ENCODE measurements at places on chromosomes 1 and 21. TPM values are rescaled to one million over a fixed set of nuclear protein-coding genes. Genes with fewer than 3 reads are reported as not detected.

OR6K3 gene
- total RNA-seq: not detected

E2F2 gene
- total RNA-seq: 6.2 TPM

SELE gene
- 9.9 TPM for total RNA-seq

ANKRD34A gene
- 0.51 TPM for total RNA-seq

DUSP23 gene
- total RNA-seq: 24.3 TPM

DNASE2B gene
- total RNA-seq: 2.1 TPM

CTSS gene
- 17.6 TPM for total RNA-seq

PTPN14 gene
- 36.1 TPM for total RNA-seq

DNA sequence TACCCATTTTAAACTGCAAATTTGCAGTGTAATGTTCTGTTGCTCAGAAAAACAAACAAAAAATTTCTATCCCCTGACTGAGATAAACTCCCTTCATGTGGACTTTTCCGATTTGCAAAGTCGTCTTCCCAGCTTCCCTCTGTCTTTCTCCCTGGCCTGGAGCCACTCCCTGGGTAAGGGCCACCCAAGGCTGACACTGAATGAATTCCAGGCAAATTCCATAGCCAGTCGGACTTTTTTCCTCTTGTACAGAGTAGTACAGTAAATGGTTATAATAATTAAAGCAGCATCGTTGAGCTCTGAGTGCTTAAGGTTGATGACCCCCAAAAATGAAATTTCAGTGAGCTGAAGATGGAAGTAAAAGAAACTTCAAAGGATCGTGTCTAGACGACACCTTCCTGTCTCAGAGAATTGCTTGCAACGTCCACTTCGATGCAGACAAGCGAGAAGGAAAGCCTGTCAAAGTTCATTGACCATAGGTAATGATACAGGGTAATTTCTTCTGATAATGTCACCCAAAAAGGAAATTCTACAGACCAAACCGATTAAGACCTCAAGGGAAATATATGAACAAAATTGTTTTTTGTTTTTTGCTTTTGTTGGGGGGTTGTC, 33.6 kb upstream of the LHX8 start:
- no peak for DNase-seq

DNA sequence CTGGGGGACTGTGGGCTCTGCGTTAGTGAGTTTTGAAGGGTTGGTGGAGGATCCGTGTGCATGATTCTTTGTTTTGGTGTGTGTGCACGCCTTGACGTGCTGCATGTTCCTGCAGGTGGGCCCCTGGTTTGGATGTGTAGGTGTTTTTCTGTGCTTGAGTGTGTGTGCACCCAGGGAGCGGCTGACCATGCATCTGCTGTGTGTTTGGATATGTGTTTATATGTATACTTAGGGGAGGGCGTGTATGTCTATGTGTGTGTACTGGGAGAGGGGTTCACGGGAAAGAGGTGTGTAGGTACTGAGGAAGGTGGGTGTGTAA, 1.1 kb downstream of the VANGL2 start:
- DNase-seq: no peak

DNA sequence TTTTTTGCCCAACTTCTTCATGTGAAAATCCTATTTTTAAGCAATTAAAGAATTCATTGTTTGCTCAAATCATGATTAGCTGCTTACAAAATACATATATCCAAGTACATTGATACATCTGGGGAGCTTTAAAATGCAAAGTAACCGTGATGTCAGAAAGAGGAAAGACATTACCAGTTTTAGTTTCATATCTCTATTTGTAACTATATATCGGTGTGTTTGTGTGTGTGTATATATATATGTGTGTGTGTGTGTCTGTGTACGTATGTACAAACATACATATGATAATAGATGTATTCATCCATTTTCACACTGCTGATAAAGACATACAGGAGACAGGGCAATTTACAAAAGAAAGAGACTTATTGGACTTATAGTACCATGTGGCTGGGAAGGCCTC, 310.1 kb downstream of the DPYD start:
- no peak for DNase-seq

GRCh38 chr1:185015631-185016030, 29.7 kb upstream of the RNF2 start:
- DNase-seq: no peak

- no peak for DNase-seq
These were observed 5.3 kb upstream of the MOB3C start for GRCh38 chr1:46621930-46622329.

DNA sequence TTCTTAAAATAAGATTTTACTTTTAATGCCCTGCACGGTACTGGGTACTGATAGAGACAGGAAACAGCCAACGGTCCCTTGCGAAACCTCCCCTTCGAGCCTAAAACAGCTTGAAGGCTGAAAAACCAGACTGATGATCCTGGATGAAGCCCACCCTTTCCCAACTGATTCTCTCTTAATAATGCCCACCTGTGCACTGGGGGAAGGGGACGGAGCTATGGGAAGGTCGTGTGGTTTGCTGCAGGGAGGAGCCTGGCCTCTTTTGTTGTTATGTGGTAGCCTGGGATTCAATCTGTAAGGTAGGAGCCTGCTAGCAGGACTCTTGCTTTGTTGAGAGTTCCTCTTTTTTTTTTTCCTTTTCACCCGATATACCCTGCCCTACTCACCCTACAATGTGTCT, 25.6 kb downstream of the SAMSN1 start:
- DNase-seq: no peak

- DNase-seq: no peak
These were observed 47.7 kb upstream of the DNASE2B start for GRCh38 chr1:84350550-84350949.

DNA sequence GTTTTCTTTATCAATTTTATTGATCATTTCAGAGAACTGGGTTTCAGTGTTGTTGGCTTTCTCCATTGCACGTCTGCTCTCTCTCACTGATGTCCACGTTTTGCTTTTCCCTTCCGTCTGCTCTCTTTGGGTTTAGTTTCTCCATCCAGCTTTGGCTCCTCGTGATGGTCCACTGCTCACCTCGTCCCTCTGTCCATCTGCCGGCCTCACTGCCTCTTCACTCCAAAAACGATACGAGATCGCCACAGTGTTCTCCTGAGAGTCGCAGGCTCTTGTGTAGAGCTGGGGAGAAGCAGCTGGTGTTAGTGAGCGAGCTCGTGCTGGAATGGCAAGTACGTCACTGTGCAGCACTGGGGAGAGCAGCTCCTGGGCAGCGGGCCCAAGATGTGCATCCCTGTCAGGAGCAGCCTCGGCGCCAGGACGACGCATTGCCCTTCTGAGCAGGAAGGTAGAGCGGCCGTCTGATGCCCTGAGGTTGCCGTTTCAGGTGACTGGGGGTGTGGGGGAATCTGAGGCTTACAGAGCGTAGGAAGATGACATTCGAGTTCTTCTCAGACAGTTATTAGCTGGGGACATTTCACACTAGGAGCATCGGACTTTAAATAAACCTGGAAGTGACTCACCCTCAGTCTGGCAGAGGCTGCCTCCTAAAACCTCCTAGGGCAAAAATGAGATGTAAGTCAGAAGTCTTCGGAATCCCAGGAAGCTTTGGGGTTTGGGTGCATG, 31.4 kb upstream of the PCBP3 start:
- DNase-seq: peak; percentile 83

DNA sequence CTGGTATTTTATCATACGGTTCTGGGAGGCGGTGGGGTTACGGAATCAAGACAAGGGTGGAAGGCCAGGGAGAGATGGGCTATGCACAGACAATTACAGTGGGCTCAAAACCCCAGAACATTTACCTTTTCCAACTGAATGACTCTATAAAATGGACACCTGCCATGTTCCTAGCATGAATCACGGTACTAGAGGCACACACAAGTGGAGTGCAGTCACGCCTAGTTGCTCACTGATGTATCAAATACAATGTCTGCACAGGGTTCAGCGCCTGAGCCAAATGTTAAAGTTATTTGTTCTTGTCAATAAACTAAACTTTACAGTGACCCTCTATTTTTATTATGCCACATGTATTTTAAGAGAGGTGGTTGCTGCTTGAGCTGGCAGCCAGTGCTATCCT, 121.4 kb downstream of the ATG4C start:
- DNase-seq: no peak

DNA sequence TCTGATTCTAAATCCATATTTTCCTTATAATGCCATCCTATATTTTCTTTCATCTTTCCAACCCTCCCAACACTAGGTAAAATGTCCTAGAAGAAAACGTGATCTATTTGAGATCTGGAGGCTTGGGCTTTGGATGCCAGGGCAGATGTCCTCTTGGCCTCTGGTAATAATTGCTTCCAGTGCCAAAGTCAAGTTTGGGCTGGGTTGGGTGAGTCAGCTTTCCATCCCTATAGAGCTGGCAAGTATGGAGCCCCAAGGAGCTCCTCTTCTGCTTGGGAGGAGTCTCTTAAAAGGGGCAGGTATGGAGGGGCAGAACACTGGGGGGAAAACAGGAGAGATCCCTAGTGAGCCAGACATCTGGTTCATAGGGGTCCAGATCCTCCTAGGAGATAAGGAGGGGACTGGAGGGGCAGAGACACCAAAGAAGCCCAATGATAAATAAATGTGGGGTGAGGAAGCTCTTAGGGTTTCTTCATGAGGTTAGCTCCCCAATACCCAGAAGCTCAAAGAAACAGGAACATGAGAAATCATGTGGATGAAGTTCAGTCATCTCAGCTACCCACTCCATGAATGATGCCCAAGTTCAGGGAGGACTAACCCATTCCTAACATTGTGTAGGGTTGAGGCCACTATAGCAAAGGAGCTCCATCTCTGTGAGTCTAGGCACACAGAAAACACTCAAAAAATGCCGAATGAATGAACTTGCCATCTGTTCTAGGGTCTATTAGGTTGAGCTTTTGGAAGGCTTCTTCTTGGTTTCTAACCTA, 3.5 kb downstream of the C1orf116 start:
- no peak for DNase-seq

DNA sequence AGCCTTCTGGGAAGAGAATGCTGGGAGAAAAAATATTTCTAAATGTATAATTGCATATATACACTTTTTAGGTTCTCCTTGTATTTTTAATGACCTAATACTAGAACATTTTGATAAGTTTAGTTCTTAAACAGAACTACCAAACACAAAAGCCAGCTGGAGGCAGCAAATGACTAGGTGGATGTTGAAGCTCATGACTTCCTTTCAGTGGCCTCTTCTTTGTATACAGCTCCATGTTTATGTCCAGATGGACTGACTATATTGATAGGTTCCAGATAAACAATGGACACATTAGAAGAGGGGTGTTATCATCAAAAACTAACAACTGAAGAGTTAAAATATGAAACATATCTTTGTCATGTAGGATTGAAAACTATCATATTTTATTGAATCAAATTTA, 52.5 kb downstream of the LRRC8D start:
- DNase-seq: no peak

GRCh38 chr1:170520601-170521000, 11.4 kb upstream of the GORAB start:
- no peak for DNase-seq

DNA sequence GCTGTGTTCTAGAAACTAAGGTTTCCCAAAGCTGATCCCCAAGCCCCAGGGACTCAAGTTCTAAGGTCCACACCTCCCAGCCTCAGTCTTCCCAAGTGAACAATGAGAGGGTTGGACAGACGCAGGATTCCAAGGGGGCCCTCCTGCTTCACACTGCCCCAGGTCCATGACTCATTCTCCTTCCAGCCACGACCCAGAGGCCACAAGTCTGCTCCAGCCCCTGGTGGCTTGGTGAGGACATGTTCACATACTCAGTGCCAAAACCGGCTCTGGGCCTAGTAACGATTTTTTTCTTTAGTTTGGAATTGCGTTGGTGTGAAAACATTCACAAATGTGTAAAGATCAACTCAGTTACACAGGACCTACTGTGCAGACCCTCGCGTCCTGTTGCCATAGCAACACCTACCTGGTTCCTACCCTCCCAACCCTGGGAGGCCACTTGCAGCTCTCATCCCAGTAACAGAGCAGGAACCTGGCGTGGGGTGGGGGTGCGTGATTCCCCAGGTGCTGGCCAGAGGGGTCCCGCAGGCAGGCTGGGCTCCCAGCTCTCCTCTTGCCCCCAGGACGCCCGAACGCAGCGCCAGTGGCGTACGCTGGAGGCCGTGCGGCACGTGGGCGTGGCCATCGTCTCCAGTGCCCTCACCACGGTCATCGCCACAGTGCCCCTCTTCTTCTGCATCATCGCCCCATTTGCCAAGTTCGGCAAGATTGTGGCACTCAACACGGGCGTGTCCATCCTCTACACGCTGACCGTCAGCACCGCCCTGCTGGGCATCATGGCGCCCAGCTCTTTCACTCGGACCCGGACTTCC, 57.0 kb downstream of the DISP3 start:
- no peak for DNase-seq

DNA sequence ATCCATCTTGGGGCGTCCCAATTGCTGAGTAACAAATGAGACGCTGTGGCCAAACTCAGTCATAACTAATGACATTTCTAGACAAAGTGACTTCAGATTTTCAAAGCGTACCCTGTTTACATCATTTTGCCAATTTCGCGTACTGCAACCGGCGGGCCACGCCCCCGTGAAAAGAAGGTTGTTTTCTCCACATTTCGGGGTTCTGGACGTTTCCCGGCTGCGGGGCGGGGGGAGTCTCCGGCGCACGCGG, 282 bp upstream of the SOD1 start:
- DNase-seq: no peak

DNA sequence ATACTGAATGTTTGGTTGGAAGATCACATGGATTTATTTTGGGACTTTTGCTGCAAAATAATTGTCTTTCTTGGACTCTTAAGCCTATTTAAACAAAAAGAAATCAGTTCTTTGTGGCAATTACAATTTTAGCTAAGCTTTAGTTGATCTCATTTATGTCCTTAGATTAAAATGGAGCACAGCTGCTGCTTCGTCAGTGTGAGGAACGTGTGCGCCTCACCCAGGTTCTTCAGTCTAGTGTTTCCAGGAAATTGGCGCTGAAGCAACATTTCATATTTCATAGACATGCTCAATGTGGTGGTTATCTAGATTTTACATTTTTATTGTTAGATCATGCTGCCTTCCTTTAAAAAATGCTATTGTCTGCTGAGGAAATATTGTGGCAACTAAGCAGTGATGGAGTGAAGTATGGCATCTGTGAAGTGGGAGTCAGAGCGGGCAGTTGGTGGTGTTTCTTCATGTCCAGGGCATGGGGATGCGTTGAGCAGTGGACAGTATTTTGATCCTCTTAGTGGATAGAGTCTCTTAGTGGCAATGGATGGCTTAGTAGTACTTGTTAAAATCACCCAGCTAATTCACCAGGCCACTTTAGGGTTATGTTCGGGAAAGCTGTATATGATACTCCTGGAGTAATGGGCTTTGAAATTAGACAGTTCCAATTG, 5.6 kb downstream of the DDI2 start:
- DNase-seq: peak; percentile 46

DNA sequence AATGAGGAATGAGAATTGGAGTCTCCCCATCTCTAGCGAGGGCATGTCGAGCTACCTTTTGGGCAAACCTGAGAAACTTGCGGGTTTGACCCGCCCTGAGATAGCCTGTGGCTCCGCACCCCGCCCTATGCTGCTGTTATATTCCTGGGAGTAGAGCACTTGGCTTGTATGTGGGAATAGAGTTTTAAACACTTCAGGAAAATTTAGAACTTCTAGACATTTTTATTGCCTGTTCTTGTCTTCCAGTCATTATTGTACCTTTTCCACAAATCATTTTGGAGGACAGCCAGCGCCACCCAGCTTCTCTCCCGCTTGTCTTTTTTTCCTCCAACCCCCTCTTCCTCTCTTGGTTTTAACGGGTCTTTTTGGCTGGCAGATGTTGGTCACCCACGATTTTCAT, 738 bp downstream of the GNPAT start:
- peak; percentile 27 for DNase-seq

GRCh38 chr1:223534677-223535076, 130.8 kb downstream of the CAPN8 start:
- no peak for DNase-seq

Data from tongue (tissue), 3 donors.